ENCODE measurements at places on chromosomes 3 and 15.

DNA sequence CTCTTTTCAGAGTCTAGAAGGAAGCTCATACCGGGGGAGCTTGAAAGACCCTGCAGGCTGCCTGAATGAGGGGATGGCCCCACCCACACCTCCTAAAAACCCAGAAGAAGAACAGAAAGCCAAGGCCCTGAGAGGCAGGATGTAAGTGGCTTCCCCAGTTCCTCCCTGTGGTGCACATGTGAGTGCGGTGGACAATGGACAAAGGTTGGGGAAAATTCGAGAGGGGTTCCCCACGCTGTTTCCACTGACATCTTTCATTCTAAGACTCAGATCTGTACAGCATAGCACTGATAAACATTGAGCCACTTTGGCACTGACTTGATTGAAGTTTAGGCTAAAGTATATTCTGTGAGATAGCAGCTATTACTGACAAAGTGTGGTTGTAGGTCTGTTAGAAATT lies 79.5 kb upstream of the UMPS start:
- DNase-seq: no peak

DNA sequence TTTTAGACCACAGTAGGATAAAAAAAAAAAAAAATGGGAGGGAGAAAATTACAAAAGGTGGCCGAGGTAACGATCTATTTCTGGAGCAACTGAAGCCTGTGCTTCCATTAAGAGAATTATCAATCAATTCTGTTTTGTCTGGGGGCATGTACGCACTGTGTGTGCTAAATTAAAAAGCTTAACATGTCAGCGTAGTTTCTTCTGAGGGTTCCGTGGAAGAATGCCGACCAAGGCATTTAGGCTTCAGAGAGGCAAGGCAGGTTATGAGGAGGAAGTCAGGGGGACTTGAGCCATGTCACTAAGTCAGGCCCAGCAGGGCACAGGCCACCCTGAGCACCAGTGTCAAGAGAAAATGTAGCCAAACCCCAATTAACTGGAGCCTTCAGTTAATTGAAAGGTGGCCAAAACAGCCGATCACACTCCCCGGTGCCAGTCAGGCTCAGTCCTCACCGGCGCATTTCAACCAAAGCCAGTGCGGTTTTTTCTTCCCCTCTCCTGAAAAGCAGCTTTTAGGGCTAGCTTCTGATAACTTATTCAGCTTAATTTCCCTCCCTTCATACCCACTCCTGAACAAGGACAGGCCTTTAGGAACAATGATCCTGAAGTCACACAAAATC lies 113.9 kb downstream of the MEGF11 start:
- no peak for DNase-seq

DNA sequence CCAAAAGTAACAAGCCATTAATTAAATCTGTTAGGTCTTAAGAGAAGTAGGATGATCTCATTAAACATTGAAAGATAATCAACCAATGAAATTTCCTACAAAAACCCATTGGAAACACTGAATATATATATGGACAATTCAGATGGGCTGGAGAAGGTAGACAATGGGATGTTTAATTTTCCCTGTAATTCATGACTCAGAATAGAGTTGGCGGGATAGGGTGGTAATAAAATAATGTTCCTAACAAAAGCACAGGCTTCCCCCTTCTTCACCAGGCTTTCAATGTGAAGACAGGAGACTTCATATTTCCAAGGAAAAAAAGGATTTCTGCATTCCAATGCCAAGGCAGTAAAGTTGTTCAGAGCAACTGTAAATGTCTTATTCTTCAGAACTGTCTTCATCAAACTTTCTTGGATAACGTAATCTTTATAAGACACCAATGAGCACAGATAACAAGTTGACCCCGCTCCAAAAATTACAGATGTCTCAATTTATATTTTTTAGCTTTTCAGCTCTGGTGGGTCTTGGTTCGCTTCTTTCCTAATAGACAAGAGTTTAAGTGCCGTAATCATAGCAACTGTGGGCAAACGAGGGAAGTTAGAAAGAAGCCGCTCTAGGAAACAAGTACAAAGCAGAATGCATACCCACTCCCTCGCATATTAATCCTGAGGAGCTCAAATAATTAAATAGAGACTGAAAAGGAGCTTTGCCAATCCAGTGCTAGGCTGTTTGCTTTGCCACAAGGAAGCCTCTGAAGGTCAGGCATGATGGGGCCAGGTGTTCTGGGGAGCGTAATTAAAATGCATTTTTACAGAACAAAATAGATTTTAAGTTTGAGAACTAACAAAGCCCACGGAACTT lies 377.0 kb downstream of the FOXP1 start:
- DNase-seq: no peak

DNA sequence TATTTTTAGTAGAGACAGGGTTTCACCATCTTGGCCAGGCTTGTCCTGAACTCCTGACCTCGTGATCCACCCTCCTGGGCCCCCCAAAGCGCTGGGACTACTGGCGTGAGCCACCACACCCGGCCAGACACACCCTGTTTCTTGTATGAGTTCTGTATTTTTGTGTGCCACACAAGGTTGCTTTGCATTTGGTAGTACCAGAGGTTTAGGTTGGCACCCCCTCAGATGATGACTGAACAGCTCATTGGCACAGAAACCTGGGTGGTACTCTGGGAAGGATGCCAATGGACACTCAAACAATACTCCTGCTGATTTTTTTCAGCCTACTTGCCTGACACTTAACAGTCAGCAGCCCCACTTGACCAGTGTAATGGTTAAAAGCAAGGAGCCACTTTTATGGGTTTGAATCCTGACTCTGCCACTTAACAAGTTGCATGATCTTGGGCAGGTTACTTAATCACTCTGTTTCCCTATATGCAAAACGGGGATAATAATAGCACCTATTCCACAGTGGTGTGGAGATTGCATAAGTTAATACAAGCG lies 39.2 kb upstream of the BCL2A1 start:
- DNase-seq: no peak

- no peak for DNase-seq
Observed at GRCh38 chr3:170003881-170004356, 33.9 kb upstream of the GPR160 start.

DNA sequence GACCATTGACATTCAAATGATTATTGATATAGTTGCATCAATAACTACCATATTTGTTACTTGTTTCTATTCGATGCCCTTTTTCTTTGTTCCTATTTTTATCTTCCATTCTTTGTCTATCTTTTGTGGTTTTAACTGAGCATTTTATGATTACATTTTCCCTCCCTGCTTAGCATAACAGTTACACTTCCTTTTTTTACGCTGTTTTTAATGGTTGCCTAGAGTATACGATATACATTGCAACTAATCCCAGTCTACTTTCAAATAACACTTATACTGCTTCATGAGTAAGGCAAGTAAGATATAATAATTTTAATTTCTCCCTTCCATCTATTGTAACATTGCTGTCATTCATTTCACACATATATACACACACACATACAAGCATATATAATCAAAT lies 26.3 kb downstream of the COL6A6 start:
- no peak for DNase-seq
